HTR-8/SVneo (cell line): ENCODE measurements at places on chromosomes 5 and 9.

DNA sequence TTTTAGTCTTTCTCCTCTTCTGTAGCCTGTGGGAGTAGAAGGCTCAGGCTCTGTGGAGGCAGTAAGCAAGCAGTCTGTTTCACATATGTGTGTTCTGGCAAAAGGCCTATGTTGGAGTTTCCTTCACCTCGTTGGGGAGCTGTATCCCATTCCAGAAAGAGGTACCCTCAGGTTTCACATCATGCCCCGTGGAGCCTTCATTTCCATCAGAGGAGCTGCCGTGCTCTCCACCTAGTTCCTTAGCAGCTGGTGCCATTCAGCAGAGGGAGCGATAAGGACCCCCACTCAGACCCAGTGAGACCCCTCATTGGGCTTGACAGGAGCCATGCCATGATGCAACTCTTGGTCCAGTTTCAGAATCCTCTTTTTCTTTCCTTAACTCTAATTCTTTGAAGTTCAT lies 50.6 kb upstream of the ANGPTL2 start:
- DNase-seq: no peak

- no peak for DNase-seq
Observed at GRCh38 chr5:96753848-96754247, 53.9 kb downstream of the ERAP1 start.

DNA sequence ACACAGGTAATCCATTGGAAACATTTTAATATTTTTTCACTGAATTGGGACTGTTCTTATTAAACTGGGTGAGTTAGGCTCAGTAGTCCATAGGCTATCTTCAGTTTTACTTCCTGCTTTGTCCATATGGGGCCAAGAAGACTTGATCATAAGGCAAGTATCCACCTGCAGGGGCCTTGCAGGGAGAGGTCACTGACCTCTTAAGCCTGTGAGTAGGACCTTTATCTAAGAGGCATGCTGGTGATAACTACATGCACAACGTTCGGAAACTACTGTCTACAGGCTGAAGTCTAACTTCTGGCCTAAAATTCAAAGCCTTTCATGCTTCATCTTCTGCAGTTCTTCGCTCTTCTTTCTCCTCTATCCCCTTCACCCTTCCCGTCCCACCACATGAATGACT lies 60.1 kb upstream of the GRHPR start:
- DNase-seq: no peak

DNA sequence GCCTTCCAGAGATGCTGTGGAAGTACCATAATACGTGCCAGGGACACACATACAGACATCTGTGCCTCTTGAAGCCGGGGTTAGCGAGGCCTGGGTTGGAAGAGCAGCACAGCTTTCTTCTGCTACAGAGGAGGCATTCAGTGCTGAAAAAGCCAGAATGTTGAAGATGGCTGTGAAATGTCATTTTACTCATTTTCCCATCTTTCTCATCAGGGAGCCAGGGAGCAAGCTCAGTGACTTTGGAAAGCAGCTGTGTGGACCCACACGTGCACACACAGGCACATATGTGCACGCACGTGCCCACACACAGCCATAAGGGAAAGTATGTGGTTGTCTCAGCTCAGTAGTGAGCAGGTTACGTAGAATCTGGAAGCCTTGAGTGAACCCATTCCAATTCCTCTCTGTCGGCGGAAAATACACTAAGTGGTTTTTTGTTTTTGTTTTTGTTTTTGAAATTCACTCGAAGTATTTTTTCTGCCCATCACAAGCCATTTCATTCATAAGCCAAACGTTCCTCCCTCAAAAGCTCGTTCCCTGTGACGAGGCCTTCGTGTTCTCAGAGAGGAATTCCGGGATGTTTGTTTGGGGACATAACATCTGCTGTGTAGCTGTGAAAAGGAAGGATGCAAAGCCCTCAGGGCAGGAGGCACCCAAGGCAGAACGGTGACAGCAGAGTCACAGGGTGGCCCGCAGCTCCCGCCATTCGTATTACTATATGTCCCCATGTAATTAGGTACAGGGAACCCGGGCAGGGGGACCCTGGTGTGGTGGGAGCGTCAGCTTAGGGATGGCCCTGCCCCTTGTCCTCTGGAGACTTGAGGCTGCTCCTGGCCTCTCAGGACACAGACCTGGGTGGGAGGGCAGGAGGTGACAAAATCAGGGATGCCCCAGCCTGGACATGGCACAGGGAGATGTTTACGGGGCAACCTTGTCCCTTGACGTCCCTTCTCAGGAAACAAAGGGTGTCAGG lies 29.0 kb upstream of the ANKRD33B start:
- DNase-seq: no peak

- DNase-seq: no peak
Observed at GRCh38 chr9:33277484-33277883, 12.6 kb downstream of the CHMP5 start.
